Kidney (tissue), 22 donors: ENCODE measurements at places on chromosomes 2 and 18. TPM values are rescaled to one million over a fixed set of nuclear protein-coding genes. Genes with fewer than 3 reads are reported as not detected.

DNA sequence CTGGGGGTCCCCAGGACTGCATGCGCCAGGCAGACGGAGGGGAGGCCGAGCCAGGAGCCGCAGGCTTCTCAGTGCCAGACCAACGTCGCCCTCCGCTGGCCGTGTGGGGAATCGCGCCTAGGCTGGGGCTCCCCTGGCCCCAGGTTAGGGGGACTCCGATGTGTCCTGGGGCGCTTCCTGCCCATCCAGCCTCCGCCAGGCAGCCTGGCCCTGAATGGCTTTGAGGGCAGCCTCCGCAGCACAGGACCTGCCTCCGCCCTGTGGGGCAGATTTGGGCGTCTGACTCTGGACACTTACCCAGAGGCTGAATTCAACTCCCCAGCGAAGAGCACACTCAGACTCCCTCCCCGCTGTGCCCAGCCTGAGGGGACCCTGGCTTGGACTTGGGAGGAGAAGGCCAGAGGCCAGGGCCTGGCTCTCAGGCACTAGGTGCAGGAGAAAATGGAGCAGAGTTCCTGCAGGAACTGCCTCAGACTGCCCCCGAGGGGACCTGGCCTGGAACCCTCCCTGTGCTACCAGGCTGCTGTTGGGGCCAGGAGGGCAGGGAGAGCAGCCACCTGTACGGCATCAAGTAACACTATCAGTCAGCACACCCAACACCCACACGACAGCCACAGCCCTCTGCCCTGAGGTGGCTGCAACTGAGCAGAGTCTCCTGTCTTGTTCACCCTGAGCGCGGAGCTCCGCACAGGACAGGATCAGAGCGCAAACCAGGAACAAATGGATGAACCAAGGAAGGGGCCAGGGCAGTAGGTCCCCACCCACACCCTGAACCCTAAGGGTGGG lies 597 bp upstream of the TEKT4 start:
- peak; percentile 51 for DNase-seq
- no peaks in the 10 kb centered on the region for H3K4me1 ChIP-seq
- H3K27ac ChIP-seq, result no peak overlapping the region

MTX2 gene
- 23.6 TPM for total RNA-seq

DNA sequence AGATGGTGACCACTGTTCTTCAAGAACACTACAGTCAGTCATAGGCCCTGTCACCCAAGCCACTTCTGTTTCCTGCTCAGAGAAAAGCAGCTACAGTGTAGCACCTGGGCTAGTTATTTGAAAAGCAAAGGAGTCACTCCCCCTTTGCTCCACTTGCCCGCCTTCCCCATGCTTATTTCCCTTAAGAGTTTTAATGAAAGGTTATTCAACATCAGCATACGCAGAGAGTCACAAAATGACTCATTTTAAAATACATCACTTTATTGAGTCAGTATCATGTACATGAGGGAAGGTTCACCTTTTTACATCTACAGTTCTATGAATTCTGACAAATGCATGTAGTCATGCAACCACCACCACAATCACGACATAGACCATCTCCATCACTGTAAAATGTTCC lies 71.3 kb downstream of the TNFRSF11A start:
- H3K36me3 ChIP-seq, result no peaks in the 10 kb centered on the region
- H3K27me3 ChIP-seq, result no peaks in the 10 kb centered on the region
- H3K27ac ChIP-seq, result no peak overlapping the region
- H3K4me1 ChIP-seq, result no peaks in the 10 kb centered on the region
- DNase-seq, result no peak

DNA sequence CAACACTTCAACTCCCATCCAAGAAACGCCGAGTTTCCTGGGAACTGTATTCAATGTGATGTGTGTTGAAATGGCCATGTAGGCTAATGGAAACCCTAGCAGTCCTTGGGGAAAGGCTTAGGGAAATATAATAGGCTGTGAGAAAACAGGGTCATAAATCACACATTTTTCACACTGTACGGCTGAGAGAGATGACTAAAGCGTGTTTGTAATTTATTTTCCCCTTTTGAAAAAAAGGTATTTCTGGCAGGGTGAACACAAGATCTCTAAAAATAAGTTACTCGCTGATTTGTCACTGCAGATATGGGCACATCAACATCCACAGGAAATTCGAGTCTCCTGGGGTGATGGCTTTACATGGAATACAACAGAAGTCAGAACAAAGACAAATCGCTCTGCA lies 109.6 kb upstream of the ST6GAL2 start:
- no peak for DNase-seq
- no peak overlapping the region for H3K27ac ChIP-seq
- no peaks in the 10 kb centered on the region for H3K36me3 ChIP-seq
- H3K4me1 ChIP-seq, result no peaks in the 10 kb centered on the region
- H3K4me3 ChIP-seq, result no peak overlapping the region

DNA sequence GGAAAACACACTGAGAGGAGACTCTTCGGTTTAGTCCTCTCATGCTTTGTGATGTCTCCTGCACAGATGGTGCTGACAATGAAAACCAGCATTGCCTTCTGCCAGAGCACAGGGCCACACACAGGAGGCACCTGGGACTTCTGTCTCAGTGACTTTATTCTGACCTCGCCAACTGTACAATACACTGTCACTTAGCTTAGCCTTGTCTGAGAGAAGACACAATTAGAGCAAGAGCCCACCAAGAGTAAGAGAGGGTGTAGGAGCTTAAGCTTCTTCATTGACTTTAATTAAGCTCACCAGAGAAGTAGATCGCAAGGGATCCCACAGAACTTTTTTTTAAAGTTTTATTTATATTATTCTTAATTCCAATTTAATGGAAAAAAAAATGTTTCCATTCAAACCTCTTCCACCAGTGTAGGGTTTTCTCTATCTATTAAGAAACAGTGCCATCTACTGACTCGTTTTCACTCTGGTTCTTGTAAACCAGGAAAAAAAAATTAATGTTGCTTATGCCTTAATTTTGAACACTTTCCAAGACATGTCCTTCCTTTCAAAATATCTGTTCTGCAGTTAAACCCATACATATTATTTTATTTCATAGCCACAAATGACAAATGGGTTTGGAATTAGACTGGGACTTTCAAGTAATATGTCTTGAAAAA lies 42.4 kb upstream of the DDX18 start:
- H3K36me3 ChIP-seq, result no peaks in the 10 kb centered on the region
- H3K4me1 ChIP-seq, result no peaks in the 10 kb centered on the region
- H3K27ac ChIP-seq, result no peak overlapping the region
- no peak for DNase-seq
- no peak overlapping the region for H3K4me3 ChIP-seq
